ENCODE measurements at places on chromosomes 12 and 14.

DNA sequence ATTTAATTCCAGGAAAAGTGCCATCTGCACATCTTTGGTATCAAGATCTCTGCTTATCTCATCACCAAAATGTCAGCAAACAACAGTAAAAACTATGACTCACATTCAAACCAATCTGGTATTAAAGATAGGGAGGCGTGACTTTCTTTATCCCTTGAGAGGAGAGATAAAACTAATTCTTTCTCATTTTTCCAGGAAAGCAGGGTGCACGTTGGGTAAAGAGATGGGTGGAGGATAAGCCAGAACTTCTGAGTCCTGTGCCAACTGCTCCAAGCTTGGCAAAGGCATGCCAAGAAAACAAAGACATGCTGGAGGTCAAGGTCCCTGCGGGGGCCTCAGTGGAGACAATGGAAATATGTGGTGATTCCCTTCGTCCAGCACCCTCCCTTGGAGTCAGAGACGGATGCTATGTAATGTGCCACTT lies 225.8 kb upstream of the PLXNC1 start:
- DNase-seq, result no peak

DNA sequence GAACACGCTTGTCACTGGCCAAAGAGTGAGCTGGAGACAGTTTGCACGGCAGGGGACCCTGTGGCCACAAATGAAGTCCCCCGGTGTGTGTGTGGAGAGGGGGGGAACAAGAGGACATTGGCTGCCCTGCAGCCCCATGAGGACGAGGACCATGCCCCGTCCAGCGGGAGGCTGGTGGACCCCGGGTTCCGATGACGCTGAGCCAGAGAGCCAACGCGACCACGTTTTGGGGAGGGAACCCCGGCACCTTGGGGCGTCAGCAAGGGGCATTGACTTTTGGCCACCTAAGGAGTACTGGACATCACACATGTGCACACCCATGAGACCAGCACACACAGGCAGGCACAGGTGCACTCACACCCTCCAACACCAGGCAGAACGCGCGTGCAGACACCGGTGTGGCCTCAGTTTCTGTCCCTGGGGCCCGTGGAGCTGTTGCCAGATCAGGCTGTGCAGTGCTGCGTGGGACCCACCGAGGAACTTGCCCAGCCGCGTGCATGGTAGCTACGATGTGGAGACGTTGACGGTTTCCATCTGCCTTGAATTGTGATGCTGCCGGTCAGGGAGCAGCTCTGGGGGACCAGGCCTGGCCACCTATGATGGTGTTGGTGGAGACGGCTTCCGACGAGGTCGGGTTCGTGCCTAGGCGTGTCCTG lies 26.5 kb downstream of the NOC4L start:
- no peak for DNase-seq

GRCh38 chr14:80352471-80352870 lies 141.2 kb upstream of the DIO2 start:
- DNase-seq, result no peak

- no peak for DNase-seq
Observed at GRCh38 chr14:104149617-104150135, 11.3 kb downstream of the KIF26A start.

GRCh38 chr14:68261092-68261842 lies 441.7 kb downstream of the RAD51B start:
- no peak for DNase-seq

- no peak for DNase-seq
Observed at GRCh38 chr14:54133896-54134295, 177.3 kb upstream of the BMP4 start.

- DNase-seq, result no peak
Observed at GRCh38 chr14:97920201-97920600, 1123.0 kb downstream of the VRK1 start.

GRCh38 chr12:106601031-106601430 lies 18.2 kb downstream of the RFX4 start:
- no peak for DNase-seq

DNA sequence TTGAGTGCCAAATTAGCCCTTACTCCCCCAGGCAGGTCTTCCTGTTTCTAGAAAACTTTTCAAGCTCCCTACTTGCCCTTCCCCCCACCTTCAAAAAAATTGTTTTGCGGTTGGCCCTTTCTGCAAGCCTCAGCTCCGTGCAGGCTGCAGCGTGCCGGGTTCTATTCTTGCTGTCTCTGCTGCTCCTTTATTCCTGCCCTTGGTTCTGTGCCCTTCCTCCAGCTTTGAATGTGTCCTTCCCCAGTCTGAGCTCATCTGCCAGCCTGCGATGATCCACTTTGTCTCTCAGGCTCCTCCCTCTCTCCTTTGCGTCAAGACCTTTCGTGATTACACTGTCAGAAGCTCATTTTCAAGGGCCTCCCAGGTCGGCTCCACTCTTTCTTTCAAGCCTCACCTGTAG lies 98.6 kb downstream of the IRF2BPL start:
- DNase-seq, result peak; percentile 75

DNA sequence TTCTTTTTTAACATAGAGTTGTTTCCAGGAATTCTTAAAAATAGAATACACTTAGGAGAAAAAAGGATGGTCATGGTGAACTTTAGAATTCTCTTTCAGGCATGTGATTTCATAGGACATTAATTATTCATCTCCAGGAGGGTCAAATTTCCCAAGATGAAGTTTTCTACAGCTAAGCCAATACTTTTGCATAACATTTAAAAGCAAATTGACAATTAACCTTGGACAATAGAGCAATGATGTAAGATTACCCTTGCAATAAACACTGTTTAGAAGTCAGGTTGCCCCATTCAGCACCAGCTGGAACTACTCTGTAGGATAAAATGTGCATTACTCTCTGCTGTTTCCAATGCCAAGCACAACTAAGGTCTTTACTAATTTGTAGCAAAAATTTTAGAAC lies 49.5 kb downstream of the SIX1 start:
- DNase-seq, result no peak

DNA sequence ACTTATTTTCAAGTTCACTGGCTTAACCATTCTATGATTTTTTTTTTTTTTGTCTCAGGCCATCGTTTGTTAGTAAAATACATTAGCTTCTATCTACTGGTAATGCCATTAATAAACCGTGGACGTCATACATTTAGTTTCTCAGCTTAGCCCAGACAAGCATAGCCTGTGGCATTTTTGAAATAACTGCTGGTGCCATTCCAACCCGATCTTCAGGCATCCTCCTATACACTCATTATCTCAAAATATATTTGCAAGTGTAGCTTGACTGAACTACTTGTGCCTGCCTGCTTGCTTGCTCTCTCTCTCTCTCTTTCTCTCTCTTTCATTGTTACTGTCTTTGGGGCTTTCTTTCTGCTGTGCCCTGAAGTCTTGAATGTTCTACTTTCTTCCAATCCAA lies 12.7 kb upstream of the MBIP start:
- DNase-seq, result no peak

- DNase-seq, result no peak
Observed at GRCh38 chr14:102255401-102256190, 49.4 kb downstream of the MOK start.

GRCh38 chr12:115468087-115468510 lies 784.1 kb upstream of the TBX3 start:
- DNase-seq, result no peak

- no peak for DNase-seq
Observed at GRCh38 chr12:49094160-49094974, at the start of gene DHH. Gene DHH, minus strand, starts transcription at chr12:49094801. Its CDS starts 289 bp downstream, at chr12:49094512.

DNA sequence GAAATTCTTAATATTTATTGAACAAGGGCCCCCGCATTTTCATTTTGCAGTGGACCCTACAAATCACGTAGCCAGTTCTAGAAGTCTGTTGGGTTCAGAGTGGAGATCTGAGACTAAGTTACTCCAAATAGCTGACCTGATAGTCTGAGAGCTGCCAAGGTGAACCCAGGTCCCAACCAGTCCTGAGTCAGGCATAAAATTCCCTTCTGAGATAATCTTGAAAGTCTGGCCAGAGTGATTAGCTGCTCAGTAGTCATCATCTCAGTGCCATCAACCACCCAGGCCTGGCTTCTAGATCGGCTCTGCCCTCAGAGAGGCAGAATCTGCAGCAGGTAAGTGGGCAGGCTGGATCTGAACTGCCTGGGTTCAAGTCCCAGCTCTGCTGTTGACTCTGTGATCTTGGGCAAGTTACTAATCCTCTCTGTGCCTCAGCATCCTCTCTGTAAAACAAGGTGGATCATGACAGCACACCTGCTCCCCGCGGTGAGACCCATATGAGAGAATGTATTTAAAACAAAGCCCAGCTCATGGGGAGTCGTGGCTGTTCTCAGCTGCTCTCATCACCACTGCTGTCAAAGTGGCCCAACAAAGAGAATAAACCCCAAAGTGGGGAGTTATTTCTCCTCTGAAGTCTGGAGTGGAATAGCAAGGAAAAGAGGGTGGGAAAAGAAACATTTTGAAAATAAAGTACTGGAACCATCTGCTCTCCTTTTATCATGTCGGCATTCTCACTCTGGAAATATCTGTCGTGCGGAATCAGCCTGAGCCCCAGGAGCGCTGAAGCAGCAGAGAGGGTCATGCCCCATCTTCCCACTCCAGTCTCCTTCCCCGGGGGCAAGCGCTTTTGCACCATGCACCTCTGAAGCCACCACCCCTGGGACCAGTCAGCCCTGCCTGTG lies 193.3 kb downstream of the DPF3 start:
- no peak for DNase-seq

- no peak for DNase-seq
Observed at GRCh38 chr12:2925322-2925995, 33.7 kb upstream of the TEAD4 start.

GRCh38 chr12:47838286-47838931 lies 18.7 kb upstream of the HDAC7 start:
- peak; percentile 57 for DNase-seq

- DNase-seq, result no peak
Observed at GRCh38 chr12:52337054-52337453, 15.9 kb upstream of the KRT83 start.

DNA sequence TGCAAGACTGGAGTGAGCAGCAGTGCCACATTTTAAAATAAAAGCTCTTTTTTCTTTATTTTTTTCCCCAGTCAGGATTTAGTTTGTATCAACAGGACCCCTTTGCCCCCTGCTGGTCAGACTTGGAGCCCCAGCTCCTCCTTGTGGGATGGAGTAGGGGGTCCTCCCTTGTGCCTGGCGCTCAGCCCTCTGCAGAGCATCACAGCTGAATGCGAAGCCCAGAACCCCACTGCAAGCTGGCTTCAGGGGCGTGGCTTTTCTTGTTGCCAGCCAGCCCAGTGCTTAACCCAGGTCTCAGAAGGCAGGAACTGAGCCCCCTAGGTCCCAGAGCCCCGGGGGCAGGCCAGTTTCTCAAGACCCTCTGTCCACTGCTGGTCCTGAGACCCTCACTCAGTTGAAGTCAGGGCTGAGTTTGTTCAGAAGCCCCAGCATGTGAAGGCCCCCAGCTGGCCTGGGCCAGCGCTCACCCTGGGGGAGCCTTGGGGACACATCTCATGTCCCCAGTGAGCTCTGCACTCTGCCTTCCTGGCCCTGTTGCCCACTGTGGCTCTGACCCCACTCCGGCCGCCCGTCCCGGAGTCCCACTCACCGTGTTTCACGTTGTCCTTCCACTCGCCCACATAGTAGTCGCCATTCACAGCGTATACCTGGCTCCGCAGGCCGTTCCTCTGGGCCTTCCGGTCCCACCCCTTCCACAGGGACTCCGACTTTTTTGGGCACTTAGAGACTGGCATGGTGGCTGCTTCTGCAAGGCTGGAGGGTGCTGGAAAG lies 519 bp downstream of the MORN3 start:
- DNase-seq, result peak; percentile 66

DNA sequence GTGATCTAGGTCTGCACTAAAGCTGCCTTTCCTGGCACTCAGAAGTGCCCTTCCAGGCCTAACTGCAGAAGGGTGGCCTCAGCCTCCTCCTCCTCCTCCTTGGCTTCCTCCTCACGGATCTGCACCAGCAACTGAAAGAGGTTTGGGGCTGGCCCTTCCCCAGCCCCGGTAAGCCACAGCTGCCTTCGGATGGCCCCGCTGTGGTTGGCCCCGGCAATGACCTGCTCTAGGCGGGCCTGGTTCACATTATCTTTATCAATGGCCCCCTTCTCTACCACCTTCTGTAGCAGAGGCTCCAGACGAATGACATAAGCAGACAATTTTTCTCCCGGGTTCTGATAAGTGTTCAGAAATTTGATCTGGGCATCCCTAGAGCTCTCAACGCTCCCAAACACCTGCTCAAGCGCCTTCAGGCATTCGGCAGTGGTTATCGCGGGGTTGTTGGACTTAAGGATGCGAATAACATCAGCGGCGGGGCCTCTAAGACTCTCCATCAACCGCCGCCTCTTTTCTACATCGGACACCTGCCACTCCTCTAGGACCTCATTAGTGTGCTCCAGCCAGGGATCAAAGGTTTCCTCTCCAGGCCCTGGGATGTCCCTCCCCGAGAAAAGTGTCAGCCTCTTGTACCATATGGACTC lies 1.5 kb downstream of the PNMA1 start:
- no peak for DNase-seq

GRCh38 chr12:124416516-124417395 lies 121.9 kb downstream of the RFLNA start:
- DNase-seq, result no peak

GRCh38 chr14:54712465-54713200 lies 145.7 kb downstream of the SAMD4A start:
- DNase-seq, result no peak

GRCh38 chr14:93464271-93464670 lies 33.5 kb downstream of the UNC79 start:
- DNase-seq, result no peak

GRCh38 chr12:48818831-48819590 lies 715 bp downstream of the CACNB3 start:
- DNase-seq, result peak; percentile 33

DNA sequence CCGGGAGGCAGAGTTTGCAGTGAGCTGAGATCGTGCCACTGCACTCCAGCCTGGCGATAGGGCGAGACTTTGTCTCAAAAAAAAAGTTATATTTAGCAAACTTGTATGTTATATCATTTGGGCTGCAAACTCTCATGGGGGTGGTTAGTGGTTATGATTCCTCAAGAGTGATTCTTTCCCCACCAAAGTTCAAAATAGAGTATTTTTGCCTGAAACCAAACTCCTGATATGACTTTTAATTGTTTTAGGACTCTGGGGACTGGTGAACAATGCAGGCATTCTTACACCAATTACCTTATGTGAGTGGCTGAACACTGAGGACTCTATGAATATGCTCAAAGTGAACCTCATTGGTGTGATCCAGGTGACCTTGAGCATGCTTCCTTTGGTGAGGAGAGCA lies 18.6 kb downstream of the HSD17B6 start:
- DNase-seq, result no peak

DNA sequence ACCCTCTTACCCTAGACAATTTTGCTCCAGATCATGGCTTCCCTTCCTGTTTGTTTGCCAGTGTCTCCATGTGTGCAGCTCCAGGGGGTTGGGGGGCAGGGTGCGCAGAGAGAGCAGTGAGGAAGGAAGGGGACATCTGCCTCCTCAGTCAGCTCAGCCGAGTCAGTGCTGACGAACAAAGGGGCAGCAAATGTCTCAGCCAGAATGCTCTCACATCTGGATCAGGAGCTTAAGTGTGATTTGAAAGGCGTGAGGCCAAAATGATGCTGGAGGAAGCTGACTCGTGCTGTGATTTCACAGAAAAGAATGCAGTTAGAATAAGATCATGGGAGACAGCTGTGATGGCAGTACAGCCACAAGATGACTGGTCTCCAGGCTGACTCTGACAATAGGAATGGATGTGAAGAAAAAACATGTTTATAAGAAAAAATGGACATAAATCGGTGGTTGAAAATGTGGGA lies 27.1 kb upstream of the CDK17 start:
- no peak for DNase-seq
